M059J (cell line): ENCODE measurements at places on chromosomes 3 and 15. TPM values are rescaled to one million over a fixed set of nuclear protein-coding genes. Genes with fewer than 3 reads are reported as not detected.

DNA sequence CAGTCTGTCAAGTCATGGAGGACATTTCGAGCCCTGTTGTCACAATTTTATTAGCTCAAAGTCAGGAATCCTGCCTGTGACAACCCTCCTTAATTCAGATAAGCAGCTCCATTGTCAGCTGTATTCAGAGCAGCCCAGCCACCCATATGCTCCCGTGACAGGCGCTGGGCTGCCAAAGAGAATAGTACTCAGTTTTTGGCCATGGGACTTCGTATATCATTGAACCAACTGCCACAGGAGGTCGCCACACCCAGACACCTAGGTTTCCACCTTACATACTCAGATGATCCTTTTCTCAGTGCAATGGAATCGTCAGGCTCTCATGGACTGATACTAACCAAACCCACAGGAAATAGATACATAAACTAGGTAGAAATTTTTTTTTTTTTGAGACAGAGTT is 100.2 kb downstream of the C3orf70 start:
- no peak for DNase-seq

DNA sequence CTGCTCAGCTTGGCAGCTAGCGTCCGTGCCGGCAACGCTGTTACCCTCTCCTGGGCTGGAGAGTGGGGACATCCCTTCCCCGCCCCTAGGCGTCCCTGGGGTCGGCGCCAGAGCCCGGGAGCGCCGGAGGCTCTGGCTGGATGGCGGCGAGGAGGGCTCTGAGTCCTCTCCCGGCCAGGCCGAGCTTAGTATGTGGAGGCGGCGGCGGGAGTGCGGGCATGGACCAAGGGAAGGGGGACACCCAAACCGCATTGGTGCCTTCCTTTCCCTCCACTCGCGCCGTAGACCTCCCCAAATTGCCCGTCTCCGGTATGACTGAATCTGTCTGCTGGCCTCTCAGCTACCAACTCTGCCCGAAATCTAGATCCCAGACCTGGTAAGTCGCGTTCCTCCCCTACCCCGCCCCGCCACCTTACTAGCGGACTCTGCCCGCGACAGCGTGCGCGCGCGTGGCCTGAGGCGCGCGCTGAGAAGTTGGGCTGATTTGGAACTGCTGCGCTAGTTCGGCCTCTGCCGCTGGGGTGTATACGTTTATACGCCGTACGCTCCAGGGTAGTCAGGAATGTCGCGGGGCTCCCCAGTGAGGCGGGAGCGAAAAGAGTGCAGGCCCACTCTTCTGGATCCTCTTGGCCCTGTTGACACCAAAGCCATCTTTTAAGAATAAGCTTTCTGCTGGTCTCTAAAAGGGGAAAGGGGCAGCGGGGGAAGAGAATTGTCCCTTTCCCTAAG is 12.2 kb downstream of the ZIC1 start:
- DNase-seq = no peak

GRCh38 chr3:57077630-57078343 is 17.3 kb downstream of the SPATA12 start:
- DNase-seq = no peak

DNA sequence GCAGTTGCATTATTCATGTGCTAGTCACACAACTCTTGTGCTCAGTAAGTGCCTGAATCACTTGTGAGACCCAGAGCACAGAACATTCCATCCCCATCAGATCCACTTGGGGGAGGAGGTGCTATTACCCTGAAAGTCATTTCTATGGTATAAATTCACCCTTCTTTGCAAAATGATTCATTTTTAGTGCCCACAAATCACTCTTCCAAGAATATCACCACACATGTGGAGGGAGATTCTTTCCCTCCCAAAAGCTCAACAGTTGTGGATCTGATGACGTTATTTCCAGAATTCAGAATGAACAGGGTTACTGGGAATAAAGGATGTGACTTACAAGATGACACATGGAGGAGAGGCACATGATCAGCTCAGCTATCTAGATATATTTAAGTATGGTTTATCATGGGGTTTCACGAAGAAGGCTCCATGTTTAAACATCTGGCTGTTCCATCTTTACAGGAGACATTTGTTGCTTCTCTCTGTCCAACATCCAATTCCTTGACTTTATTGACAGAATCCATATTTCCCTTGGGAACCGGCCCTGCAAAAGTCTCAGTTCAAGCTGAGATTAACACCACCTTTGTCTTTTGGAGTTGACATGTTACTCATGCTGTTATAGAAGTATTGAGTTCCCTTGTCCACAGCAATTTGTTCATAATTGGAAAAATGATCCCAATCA is 214.2 kb upstream of the PROK2 start:
- DNase-seq = peak; percentile 50

- DNase-seq = no peak
Observed at GRCh38 chr3:25429361-25430286, 1.6 kb downstream of the RARB start.

DNA sequence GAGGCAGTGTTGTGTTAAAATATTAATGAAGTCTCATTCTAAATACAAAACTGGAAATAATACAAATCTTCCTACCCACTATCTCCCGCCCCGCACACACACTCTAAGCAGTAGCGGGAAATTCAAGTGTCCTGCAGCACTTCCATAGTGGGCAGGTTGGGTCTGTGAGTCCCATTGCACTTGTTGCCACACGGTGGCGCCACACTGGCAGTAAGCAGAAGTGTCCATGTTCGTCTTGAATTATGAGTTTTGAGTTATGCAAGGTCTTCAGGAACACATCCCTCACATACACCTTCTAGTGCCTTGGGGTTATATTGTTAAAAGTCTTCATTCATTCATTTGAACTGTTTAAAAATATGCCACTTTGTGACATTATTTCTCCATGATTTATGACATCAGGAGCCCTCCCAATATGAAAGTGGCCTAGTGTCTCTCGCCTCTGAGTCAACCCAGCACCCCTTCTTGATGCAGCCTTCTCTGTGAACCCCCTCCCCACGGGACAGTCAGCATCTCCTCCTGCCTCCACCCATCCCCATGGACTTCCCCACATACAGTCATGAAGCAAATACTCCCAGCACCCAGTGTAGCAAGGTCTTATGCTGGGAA is 17.6 kb upstream of the CCDC174 start:
- DNase-seq = peak; percentile 39

GRCh38 chr3:78804251-78805037 is 963.4 kb downstream of the ROBO1 start:
- DNase-seq = peak; percentile 42

DNA sequence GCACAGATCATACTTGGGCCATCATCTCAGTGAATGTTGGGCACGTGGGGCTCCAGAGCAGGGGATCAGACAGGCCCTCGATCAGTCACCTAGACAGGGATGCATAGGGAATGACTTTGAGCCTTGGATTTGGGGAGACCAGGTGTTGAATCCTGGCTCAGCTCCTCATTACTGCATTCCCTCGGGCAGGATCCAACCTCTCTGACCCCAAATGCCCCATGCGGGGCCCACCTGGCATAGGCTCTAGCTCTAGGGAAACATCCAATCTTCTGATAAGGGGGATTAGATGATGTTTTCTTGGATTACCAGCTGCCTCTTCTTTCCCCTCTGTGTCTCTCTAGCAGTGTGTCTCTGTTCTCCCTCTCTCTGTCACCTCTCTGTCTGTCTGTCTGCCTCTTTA is 22.7 kb downstream of the LOXL1 start:
- no peak for DNase-seq

DNA sequence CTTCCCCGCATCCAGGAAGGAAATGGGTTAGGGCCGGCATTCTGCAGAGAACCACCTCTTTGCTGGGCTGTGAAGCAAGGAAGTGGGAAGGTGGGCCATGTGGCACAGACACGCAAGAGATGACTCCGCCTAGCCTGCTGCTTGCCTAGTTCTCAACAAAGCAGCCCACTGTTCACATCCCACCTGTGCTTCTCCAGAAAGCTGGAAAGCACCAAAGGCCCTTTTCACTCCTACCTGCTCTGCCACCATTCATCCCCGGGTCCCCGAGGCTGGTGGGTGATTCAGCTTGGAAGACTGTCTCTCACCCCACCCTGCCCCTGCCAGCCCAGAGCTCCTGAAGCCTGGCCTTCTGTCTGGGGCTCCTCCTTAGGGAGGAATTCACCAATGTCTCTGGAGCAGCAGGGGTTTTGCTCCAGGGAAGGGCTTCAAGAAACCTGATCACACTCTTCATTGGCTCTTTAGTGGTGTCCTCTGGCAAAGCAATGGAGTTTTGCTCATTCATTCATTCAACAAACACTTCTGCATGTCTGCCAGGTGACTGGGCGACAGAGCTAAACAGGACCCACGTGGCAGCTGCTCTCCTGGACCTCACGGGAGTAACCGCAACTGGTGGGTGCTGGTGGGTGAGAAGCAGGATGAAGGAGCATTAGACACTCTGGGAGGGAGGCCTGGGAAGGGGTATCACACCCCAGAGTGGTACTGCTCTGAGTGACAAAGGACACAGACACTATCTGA is 145.4 kb upstream of the TLE3 start:
- no peak for DNase-seq

GRCh38 chr15:26126070-26126469 is 262.9 kb upstream of the ATP10A start:
- no peak for DNase-seq

The CLRN1 gene
- not detected in 2 replicates for total RNA-seq

The CASR gene
- total RNA-seq = not detected in 2 replicates

The ZNF385D gene
- total RNA-seq = 1.5 and 3.1 TPM in 2 replicates

The KNL1 gene
- total RNA-seq = 32.1 and 33.9 TPM in 2 replicates
